ENCODE measurements at places on chromosomes 13 and 19. TPM values are rescaled to one million over a fixed set of nuclear protein-coding genes. Genes with fewer than 3 reads are reported as not detected.

ICAM5 gene
- 2.9 TPM for total RNA-seq

TUBGCP3 gene
- total RNA-seq: 33.2 TPM

GIPR gene
- total RNA-seq: 3.3 TPM

UGGT2 gene
- 31.9 TPM for total RNA-seq

KCNK6 gene
- total RNA-seq: 7.2 TPM

CEACAM18 gene
- not detected for total RNA-seq

GRCh38 chr13:113979791-113980471 is 6.1 kb upstream of the C13orf46 start:
- no peak for DNase-seq

DNA sequence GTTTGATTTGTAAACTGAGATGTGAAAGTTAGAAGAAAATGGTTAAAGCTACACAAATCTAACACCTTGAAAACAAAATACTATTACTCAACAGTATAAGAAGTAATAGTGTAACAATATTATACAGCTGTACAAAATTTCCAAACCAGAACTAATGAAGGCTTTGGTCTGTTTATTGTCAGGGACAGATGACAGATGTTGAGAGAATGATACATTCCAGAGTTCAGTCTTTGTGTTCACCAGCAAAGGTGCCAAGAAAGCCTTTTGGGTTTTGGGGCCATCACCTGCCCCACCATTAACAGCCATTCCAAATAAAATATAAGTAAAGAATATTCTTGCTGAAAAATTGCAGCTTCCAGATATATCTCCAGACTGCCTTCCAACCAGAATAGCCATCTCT is 439.3 kb downstream of the PCDH20 start:
- no peak for DNase-seq

DNA sequence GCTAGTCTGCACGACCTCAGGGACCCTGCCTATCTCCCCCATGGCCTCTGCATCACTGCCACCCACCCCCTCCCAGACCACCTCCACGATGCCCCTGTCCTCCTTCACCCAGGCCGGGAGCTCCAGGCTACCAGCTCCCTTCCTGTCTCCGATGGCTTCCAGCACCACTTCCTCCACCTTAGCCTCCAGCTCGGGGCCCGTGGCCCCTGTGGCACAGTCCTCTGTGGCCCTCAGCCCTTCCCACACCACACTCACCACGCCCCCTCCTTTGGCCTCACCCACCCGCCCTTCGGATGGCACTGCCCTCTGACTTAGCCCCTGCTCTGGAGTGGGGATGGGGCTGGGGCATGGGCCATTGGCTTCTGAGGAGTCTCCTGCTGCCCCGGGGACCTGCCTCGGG is 7.2 kb downstream of the PALM3 start:
- DNase-seq: no peak

DNA sequence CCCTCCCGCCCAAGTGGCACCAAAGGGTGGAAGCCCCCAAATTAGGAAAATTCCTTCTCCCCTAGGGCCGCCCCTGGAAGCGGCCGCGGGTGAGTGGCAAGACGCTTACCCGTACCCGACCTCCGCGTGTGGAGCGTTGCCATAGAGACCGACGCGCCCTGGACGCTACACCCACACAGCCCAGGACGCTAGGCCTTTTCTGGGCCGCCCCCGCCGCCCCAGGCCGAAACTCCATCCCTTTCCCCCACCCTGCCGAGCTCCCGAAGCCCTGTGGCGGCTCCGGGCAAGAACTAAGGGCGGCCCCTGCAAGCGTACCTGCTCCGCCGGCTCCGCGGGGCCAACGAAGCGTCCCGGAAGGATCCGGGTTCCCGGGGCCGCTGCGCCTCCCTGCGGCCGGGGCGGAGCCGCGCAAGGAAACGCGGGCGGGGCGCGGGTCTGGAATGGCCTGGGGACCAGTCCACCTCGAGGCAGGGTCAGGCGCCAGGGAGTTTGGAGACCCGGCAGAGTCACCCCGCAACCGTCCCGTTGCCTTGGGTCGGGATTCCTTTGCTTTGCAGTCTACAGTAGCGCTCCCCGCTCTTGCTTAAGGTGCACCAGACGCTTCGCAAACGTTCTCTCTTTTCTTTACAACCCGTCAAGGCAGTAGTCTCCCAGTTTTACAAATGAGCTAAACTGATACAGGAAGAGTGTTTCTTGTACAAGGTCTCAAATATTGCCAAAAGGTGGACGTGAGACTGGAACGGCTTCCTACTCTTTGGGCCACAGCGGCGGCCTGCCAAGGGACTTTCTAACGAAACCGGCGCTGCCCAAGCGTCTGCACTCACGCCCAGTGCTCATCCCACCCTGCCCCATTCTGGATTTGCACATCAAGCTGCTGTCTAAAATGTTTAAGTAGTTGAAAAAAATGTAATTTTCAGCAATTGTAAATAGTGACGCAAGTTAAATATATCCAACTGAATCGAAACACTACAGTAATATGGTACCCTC is at the start of gene NEK5:
TSS of gene NEK5 (minus strand) at position 360 of the 987 bp plus-strand sequence. CDS start 1,591 bp downstream, outside the sequence.
- peak; percentile 74 for DNase-seq

DNA sequence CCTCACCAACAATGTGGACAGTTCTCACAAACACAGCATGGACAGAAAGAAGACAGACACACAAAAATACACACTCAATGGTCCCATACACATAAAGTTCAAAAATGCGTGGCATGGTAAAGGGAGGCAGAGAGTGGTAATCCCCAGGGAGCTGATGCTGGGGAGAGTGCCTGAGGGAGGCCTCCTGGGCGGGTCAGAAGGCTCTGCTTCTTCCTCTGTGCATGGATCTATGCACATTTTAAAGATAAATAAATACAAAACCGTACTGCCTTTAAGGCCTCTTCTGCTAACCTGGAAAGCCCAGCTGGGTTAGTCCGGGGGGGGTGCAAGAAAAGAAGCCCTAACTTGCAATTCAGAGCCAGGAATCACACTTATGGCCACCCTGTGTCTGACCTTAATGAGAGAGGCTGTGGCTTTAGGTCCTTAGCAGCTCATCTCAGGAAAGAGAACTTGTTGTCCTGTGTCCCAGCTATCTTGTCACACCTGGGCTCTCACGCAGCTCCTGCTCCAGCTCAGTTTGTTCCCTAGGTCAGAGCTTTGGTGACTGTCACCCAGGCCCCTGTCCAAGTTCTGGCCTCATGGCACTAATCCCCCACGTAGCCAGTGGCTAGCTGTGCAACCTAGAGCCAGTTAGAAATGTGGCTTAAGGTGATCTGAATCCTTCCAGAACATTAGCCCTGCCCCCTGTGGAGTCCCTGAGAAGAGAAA is 28.5 kb downstream of the POP4 start:
- DNase-seq: no peak

GRCh38 chr13:71922194-71922593 is 55.2 kb upstream of the DACH1 start:
- no peak for DNase-seq

DNA sequence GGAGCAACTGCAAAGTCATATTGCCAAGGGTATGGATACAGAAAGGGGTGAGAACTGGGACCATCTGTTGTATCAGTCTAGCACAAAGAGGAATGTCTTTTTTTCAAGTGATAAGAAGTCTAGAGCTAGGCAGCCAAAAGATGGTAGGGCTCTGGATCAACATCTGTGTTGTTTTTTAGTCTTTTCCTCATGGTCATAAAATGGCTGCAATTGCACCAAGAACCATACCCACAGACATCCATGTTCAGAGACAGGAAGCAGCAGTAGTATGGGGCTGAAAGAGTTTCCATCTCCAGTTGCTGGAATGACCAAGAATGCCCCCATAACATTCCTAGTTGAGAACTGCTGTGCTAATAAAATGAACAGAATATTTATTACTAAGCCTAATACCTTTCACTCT is 25.6 kb downstream of the KCNC3 start:
- no peak for DNase-seq

GRCh38 chr13:89011615-89012014 is 1340.4 kb downstream of the SLITRK5 start:
- DNase-seq: no peak

DNA sequence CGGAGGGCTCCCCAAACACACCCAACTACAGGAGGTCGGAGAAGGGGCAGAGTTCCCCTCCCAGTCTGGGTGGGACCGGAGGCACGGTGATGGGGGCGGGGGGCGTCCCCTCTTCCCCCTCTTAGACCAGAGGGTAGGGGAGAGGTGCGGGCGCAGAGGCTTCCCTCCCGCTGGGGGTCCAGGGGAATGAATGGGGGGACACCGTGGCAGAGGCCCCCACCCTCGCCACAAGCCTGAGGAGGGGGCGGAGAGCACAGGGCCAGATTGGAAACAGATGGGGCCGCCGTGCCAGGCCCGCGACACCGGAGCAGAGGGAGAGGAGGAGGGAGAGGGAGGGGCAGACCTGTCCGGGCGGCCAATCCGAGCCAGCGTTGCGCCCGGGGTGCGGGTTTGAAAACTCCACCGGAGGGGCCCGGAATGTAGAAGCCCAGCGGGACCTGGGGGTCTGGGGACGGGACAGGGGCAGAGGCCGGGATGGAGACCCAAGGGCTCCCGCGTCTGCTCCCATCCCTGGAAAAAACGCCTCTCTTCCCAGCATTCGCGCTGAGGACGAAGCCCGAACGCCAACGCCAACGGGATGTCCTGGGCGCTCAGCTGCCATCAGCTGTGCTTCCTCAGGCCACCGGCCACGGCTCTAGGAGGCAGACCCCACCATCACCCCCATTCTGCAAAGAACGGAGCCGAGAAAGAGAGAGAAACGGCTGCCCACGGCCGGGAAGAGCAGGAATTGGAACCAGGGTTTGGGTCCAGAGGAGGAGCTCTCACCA is 46.8 kb downstream of the PTPRS start:
- no peak for DNase-seq

- no peak for DNase-seq
Observed at GRCh38 chr13:40170982-40171381, 495.5 kb downstream of the FOXO1 start.

DNA sequence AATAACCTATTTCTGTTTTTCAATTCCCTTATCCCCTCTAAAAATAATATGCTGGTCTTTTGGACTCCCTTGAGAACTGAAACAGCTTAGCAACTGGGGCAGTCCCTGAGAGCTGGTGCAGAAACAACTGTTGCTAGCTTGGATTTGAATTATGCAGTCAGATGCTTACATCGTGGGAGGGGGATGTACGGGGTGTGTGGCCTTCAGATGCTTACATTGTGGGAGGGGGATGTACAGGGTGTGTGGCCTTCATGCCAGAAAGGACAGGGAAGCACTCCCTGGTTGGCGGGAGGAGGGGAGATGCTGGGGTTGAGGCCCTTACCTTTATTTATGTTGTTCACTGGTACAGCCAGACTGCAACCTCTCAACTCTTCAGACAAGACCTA is 25.6 kb downstream of the LRCH1 start:
- peak; percentile 66 for DNase-seq

GRCh38 chr19:43452582-43452981 is 12.8 kb downstream of the LYPD3 start:
- DNase-seq: no peak

DNA sequence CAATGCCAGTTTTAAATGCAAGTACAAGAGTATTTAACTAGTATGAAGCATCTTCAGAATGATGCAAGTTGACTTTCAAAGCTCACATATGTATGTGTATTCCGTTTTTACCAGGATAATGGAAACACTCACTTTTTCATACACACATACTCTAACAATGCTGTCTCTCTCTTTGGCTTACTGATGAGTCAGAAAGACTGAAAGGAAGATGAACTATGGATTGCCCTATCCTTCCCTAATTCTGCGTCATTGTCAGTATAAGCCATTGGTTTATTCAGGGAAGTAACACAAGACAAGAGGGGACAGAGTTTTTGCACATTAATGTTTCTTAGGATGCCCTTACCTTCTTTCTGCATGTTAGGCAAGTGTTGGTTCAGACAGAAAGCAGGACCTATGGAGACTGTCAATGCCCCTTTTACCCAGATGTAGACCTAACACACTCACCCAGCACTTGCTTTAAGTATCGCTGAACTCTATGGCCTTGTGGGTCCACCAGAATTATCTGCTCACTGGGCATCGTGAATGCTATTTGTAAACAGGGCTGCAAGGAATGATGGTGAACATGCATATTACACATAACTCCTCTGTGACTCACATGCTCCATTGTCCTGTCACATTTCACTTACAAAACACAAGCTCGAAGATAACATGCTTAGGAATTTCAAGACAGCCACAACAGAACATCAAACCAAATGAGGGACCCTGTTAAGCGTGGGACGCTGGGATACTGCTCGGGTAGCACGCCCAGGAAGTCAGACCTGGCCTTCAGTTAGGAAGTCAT is 10.0 kb upstream of the OXGR1 start:
- no peak for DNase-seq

- peak; percentile 82 for DNase-seq
Observed at GRCh38 chr13:99197117-99197651, 3.5 kb upstream of the UBAC2 start.

GRCh38 chr13:108463340-108463739 is 166.1 kb upstream of the MYO16 start:
- no peak for DNase-seq

DNA sequence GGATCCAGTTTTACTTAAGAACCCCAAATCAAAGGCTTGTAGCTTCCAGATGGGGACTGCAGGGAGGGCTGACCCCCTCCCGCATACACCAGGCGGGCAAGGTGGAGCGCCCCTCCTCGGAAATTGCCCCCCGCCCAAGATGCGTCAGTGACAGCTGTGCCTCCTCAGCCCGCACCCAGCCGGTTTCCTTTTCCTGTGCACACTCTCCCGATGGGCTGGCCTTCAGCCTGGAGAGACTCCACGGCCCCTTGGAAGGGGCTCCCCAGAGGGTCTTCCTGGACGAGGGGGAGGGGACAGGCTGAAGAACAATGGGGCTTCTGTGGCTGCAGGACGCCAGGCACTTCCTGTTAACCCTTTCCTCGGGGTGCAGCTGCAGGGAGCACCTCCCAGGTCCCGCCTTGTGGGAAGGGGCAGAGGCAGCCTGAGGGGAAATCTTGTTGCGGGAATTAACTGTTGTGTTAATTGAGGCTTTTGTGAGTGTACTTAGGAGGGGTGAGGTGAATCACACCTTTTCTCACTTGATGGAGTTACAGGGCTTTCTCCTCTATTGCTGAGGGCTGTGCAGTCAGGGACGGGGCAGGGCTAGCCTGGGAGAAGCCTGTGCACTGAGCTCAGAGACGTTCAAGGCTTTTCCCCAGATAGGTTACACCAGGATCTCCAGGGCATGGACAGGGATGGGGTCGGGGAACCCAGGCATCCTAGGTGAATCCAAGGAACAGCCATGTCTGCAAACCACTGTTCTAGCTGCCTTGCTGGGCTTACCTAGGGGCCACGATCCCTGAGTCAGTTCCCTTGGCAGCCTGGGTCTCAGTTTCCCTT is 14.3 kb downstream of the IER2 start:
- DNase-seq: peak; percentile 91

- no peak for DNase-seq
Observed at GRCh38 chr19:33437821-33438671, 64.5 kb downstream of the CEBPG start.

Measured in kidney (tissue), 22 donors.